Activated naive CD8-positive, alpha-beta T cell treated with anti-CD3 and anti-CD28 coated beads, Interleukin-2, amount 50 U/mL, for 16 hours (primary cell): ENCODE measurements at places on chromosomes 2 and 18.

- no peak for DNase-seq
Observed at GRCh38 chr2:79171348-79171958, 11.9 kb upstream of the REG3A start.

GRCh38 chr2:37648331-37649011, 23.0 kb downstream of the CDC42EP3 start:
- DNase-seq, result no peak

DNA sequence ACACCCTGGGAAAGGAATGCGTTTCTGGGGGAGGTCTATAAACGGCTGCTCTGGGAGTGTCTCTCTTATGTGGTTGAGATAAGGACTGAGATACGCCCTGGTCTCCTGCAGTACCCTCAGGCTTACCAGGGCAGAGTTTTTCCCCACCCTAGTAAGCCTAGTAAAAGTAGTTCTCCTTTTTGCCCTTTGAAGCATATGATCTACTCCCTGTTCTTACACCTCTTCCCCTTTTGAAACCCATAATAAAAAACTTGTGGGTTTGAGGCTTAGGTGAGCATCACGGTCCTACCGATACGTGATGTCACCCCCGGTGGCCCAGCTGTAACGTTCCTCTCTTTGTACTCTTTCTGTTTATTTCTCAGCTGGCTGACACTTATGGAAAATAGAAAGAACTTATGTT, 97.4 kb downstream of the FSIP2 start:
- no peak for DNase-seq

GRCh38 chr18:35073186-35074105, 32.2 kb downstream of the MAPRE2 start:
- no peak for DNase-seq

DNA sequence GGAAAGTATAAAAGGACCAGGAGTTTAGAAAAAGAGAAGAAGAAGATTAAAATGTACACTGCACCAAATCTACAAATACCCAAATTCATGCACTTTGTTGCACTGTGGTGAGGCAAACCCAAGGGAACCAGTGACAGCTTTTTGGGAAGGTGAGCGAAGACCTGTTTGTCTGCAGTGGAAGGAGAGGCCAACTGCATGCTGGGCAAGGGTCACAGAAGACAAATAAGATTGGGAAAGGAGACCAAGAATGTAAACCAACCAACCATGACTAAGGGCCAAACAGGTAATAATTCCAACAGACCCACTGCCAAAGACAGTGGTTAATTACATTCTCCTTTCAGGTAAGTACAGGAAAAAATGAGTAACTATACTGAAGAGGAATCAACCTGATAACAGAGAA, 202.8 kb downstream of the STK39 start:
- no peak for DNase-seq

GRCh38 chr2:172366596-172367150, 60.7 kb upstream of the ITGA6 start:
- DNase-seq, result no peak

DNA sequence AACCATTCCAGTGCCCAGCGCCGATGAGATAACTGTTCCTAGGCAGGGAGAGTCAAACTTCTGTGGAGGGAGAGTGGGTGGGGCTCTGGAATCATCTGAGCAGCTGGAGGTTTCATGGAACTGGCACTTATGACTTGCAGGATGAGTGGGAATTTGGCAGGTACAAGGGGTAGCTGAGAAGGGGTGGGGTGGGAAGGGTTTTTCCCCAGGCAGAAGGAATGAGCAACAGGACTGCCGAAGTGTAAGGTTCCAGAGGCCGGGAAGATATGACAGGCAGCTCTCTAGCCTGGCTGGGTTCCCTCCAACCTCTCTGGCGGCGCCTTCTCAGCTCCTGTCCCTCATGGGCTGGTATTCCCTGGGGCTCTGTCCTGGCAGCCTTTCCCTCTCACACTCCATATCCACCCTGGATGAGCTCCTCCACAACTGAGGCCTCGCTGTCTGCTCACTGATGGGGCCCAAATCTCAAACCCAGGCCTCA, 2.5 kb upstream of the TET3 start:
- no peak for DNase-seq

DNA sequence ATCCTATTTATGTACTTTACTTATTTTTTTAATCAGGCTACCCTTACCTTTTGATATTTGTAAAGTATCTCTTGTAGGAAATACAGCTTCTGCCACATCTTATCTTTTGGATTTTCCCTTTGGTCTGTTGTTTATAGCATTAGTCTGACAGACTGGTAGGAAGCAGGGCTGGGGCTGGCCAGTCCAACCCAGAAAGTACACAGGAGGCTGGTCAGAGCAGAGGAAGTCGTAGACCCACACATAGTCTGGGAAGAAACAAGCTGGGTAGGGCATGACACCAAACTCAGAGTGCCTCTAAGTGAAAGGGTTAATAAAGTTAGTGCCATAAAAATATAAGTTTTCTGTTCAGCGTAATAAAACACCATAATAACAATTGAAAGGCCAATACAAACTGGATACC, 51.7 kb downstream of the BOLA3 start:
- no peak for DNase-seq

DNA sequence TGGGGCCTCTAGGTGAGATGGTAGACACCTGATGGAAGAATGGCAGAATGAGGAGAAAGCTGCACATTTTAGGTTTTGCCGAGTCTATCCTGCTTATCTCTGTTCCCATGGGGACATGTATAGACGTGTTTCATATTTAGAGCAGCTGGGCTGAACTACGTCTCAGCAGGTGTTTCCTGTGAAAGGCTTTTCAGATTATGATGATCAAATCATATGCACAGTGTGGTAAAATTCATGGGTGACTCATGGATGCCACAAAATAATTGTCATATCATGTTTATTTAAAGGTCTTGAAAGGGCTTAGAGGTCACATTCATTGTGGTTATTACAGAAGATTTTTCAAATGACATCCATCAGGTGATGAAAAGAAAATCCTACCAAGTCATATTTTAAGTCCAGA, 90.5 kb downstream of the ICOS start:
- no peak for DNase-seq

GRCh38 chr2:207296265-207296948, 130.7 kb upstream of the KLF7 start:
- no peak for DNase-seq

DNA sequence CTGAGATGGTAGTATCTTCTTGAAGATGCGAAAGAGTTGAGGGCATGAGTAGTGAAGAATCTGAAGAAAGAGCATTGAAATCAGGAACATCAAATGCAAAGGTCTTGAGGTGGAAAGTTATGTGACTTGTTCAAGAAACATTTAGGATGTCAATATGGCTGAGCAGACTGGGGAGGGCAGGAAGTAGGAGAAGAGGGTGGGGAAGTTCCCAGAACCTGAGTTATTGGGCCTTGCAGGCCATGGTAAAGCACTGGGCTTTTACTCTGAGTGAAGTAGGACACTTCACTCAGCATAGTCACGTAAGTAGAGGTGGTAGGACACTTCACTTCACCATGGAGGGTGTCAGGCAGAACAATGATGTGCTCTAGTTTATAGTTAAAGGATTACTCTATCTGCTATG, 11.8 kb upstream of the MYL12A start:
- no peak for DNase-seq

DNA sequence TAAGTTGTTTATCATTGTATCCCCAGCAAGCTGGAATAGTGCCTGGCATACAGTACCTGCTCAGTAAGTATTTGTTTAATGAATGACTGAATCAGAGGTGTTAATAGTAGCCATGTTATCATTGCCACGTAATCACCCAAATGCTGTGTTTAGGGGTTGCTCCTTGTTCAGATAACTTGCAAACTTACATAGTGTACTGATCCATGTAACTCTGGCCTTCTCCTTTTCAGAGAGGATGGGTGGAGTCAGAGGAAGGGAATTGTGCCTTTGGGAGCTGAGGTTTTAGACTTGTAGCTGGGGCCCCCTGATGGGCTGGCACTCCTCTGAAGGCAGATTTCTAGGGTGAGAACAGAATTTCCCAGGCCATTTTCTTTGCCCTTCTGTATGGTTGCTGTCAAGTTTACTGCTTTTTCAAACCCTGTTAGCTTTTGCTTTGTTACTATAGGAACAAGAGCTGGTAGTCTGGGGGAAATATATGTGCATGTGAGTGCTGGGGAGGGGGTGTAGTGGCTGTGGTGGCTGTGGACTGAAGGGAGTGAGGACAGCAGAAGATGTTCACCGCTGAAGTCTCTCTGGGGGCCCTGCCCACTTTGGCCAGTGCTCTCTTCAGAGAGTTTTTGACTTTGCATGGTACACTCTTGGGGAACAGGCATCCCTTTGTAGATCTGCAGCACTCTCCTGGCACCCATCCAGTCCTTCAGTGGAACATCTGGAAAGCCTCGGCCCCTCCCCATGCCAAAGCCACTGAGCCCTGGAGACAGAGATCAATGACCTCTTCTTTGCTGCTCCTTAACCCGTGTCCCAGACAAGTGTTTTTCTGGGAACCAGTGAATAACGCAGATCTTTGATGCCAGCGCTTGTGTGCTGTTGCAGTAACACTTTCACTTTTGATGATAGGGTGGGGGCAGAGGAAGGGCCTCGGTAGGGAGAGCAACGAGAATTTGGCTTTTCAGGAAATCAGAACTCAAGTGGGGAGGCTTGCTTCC, 209.0 kb downstream of the PRKCE start:
- DNase-seq, result no peak

DNA sequence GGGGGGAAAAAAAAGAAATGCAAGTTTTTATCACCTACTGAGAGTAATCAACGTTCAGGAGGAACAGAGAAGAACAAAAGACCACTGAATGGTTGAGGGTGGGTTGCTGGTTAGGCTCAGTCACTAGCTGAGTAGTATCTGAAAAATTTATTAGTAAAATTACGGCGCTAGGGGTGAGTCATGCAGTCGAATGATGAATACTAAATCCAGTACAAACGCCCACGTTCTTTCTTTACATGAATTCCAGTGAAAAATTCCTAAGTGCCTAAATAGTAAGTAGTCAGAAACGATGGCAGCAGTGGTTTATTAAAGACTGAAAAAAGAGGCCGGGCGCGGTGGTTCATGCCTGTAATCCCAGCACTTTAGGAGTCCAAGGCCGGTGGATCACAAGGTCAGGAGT, 52.0 kb downstream of the TEKT4 start:
- no peak for DNase-seq

DNA sequence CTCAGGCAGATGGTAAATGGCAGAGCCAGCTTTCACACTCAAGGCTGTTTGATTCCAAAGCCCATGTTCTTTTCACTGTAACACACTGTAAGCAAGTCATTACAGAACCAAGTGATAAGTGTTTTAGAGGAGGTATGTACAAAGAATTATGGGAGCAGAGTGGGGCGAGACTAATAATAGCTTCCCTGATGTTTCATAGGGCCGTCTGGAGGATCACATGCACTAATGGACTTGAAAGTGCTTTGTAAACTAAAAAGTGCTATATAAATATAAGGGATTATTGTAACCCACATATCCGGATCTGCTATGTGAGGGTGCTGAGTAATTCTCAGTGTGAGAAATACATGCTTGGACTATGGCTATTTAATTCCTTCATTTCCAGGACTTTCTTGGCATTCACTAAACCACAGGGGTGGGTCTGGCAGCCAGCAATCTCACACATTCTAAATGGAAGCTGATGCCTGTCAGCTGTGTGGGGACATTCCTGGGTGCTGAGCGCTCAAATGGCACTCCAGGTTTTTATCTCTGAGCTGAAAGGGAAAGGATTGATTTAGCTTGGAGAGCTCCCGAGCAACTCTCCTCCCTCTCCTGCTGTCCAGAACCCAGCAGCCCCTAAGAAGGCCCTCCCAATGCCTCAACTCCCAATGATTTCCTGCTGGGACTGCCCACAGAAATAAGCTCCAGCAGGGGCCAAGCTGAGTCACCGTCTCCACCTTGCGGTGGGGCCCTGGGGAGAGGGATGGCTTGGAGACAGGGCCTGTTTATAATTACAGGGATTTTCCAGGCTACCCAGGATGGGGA, 222.8 kb downstream of the SOX11 start:
- DNase-seq, result no peak

GRCh38 chr2:203033395-203033794, 18.7 kb downstream of the NBEAL1 start:
- no peak for DNase-seq

DNA sequence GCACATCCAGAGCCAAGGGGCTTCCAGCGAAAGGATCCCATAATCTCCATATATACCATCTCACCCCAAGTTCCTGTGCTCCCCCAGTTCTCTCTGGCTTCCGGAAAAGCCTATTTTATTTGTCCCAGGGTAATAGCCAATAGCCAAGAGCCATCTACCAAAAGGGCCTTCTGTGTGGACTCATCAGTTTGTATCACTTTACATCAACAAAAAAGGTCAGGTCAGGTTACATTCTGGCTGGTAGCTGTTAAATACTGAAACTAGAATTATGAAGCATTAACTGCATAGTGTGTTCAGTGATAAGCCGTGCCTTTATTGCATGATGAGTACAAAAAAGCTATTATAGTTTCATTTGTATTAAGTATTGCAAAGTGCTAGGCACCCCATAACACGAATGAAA, 223.7 kb downstream of the IRS1 start:
- DNase-seq, result no peak

- no peak for DNase-seq
Observed at GRCh38 chr2:240599141-240599583, 12.6 kb downstream of the CAPN10 start.

GRCh38 chr18:70220628-70221027, 15.1 kb upstream of the RTTN start:
- DNase-seq, result no peak

- no peak for DNase-seq
Observed at GRCh38 chr2:100588071-100588786, 25.4 kb downstream of the PDCL3 start.

- no peak for DNase-seq
Observed at GRCh38 chr18:27666016-27666415, 480.9 kb upstream of the CHST9 start.

DNA sequence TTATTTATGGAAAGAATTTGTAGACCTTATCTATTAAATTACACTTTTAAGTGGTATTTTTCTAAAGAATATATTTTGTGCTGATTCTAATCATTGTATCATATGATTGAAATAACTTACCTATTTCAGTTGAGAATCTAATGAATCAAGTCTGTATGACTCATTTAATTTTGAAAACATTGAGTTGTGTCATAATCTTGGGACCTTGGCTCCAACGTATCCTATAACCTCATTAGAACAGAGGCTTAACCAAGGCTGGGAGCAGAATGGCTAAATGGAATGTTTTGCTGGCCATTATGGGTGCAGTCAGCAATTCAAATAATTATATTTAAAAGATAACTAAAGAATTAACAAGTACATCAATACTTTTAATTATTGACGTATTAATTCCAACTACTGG, 19.6 kb upstream of the GULP1 start:
- DNase-seq, result no peak
